ENCODE measurements at places on chromosomes 3 and 15.

DNA sequence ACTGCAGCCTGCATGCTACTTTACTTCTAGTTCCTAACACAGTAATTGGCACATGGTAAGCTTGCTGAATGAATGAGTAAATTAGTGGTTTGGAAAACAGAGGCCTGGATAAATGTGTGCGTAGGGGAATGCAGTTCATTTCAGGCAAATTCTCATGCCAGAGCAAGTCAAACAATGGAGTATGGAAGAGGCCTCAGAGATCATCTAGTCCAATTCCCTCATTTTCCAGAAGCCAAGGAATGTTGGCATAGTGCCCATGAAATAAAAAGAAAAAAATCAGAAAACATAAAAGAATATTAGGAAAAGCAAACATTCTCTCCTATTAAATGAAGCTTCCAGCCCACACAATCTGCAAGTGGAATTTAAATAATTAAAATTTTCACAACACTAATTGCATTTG is 92.4 kb downstream of the MB21D2 start:
- DNase-seq = no peak

DNA sequence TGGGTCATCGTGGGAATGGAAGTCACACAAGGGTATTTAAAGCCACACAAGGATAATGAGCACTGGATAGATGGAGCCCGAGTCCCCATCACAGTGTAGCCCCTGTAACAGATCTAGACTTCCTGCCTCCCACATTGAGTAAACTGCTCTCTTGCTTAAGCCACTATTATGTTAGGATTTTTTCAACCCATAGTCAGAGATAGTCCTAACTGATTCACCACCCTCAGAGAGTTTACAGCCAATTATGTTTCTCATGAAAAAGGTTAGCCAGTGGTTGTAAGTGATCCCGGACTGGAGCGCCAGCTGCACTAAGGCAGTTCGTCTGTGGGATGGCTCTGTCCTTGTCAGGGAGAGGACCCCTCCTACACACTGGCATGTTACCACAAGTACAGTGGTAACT is 77.0 kb downstream of the KLF13 start:
- no peak for DNase-seq

- no peak for DNase-seq
These were observed 160.5 kb downstream of the CHSY1 start for GRCh38 chr15:101091080-101092017.

DNA sequence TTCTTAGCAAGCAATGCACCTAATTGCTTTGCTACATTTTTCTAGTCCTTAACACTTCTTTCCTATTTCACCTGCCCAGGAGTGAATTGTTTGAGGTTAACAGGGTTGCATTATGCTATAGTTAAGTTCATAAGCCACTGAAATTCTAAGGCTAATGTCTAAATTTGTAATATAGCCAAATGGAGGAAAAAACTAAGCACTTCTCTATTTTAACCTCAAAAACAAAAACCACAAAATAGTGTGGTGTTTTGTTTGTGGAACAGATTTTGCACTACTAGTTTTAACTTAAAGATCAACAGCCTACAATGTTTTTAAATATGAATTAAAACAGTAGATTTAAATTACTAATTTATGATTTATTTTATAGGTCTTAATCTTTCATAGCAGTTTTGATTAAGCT is 5.5 kb downstream of the ATOSA start:
- no peak for DNase-seq

All from activated T-cell treated with anti-CD3 and anti-CD28 coated beads, Interleukin-2, amount 50 U/mL, for 72 hours (primary cell).